ENCODE measurements at places on chromosomes 2 and 18.

DNA sequence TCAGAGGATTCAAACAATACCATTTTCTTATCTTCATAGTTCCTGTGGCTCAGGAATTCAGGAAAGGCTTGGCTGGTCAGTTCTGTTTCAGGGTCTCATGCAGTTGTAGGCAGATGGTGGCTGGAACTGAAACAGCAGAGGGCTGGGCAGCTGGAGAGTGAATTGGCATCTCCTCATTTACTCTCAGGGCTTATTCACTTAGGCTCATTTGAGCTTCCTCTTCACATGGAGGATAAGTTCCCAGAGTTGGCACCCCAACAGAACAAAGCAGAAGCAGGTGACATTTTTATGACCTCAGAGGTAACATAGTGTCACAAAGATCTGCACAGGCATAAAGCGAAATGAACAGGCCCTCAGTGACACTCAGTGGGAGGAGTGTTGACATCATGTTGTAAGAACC lies 66.1 kb downstream of the RBBP8 start:
- DNase-seq = no peak

- DNase-seq = no peak
Observed at GRCh38 chr2:84854850-84855249, 26.0 kb downstream of the TRABD2A start.

DNA sequence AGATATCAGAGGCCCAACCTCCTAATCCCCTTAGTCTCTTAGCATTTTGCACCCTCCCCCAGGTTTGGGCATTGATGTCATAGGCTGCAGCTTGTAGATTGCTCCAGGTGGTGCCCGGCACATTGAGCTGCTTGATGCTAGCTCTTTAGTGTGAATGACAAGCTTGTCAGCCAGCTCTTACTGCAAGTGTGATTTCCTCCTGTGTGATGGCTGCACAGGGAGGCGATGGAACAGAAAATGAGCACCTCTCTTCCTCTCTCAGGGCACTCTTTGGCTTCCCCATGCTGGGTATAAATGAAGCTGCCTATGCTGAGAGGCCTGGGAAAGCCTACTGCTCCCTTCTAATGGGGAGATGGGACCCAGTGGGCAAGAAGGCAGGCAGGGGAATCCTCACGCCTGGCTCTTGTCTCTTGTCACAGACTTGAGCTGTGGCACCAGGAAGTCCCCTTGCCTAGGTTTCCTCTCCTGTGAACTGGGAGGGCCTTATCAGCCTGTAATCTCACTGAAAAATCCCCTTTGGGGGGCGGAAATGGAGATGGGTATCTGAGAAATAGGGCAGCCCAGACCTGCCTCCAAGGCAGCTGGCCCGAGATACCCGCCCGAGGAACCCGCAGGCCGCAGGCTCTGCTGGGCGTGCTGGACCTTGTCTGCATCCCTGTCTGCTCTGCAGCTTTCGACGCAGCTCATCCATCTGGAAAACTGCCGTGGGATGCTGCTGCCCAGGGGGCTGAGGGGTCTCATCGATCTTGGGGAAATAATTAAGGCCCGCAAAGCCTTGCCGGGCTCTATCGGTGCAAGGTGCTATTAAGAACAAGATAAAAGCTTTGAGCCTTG lies 163.5 kb upstream of the CXCR4 start:
- DNase-seq = peak; percentile 20

DNA sequence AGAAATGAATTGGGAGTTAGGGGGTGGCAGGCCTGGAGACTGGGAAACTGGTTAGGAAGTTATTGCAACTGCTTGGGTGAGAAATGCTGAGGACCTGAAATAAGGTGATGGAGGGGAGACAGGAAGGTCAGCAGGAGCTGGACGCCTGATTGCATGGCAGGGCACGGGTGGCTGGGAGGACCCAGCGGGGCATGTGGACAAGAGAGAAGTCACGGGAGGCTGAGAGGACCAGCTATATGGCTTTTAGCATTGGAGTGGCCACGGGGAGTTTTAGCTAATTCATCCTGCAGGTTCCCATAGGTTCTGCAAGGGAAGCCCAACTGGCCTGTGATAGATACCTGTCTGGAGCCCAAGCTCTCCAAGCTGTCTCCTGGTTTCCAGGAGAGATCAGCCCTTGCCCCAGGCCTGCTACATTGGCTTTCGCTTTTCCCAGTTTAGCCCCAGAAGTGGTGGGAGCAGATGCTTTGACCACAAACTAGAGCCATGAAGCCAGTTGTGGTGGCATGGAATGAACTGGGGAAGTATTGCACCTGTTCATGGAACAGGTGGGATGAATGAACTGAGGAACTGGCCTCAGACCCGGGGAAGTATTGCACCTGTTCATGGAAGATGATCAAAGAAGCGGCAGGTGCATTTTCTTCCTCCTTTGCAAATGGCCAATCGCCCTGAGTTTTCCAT lies 93.6 kb upstream of the TAF1B start:
- no peak for DNase-seq

DNA sequence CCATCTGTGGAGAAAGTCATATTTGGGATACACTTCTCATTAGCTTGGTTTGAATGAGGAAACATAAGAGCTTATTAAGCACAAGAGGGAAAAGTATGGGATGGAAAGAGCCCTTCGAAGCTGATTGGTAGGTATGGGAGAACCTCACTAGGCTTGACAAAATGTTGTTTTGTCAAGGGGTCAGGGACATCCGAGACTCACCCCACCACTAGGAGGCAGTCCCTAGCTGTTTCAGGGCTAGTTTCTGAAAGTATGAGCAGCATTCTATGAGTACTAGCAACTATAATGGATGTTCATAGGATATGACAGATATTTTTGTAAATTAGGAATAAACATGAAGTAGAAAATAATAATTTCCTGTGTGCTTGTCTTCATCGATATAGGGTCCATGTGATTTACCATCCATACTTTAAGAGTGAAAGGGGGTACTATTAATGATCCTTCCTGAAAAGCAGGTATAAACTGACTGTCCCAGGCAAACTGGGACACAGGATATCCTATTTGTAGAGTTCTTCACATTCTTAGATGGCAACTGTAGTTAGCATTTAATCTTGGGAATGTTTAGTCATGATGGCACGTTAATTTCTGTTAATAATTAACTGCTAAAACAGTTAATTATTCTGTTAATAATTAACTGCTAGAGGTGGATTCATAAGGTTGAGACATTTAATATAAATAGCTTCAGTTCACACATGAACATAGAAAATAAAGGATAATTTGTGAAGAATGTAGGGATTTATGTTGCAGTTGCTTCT lies 28.4 kb downstream of the OTX1 start:
- DNase-seq = no peak

GRCh38 chr2:13046557-13047165 lies 329.9 kb downstream of the TRIB2 start:
- no peak for DNase-seq

DNA sequence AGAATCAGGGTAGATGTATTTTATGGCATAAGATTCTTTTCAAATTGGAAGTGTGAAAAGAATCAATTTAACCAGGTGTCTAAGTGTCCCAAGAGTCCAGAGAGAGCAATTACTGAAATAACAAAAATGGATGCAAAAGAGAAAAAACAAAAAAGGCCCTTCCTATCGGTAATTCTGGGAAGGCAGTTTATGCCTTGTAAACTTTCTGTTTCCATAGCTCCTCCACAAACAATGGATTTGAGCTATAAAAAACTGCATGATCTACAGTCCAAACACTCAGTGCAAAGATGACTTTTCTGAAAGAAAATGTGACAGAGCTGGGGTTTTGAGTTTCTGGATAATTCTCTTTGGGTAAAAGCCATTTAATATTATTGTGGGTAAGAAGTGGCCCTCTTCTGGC lies 366.1 kb downstream of the EN1 start:
- DNase-seq = no peak

DNA sequence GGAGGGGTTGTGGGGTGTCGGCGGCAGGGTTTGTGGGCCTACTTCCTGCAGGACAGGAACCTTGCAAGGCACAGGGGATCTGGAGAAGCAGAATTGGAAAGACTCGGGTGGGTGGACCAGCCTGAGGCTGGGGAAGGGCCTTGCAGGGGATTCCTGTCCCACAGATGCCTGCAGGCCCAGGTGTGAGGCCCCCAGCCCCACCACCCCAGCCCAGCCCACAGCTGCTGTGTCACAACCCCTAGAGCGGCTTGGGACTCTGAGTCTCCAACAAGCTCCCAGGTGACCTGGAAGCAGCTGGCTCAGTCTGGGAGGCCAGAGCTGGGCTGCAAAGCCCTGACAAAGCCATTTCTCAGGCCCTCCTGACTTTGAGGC lies 93.1 kb downstream of the ZFP36L2 start:
- DNase-seq = no peak

GRCh38 chr18:72826736-72827135 lies 41.1 kb downstream of the NETO1 start:
- no peak for DNase-seq

DNA sequence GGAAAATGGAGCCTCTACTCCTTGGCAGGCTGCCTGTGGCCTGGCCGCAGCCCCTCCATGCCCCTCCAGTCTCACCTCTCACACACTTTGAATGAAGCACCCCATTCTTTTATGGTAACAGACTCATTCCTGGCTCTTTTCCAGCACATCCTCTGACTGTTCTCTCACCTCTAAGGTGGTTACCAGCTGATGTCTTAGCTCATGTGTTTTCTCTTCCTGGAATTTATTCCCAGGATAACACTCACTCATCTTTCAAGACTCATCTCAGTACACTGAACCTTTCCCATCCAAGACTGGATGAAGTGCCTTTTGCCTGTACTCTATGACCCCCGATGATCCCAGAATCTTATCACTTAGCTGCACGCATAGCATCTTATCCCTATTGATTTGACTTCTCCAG lies 50.6 kb downstream of the SLC9A4 start:
- no peak for DNase-seq

DNA sequence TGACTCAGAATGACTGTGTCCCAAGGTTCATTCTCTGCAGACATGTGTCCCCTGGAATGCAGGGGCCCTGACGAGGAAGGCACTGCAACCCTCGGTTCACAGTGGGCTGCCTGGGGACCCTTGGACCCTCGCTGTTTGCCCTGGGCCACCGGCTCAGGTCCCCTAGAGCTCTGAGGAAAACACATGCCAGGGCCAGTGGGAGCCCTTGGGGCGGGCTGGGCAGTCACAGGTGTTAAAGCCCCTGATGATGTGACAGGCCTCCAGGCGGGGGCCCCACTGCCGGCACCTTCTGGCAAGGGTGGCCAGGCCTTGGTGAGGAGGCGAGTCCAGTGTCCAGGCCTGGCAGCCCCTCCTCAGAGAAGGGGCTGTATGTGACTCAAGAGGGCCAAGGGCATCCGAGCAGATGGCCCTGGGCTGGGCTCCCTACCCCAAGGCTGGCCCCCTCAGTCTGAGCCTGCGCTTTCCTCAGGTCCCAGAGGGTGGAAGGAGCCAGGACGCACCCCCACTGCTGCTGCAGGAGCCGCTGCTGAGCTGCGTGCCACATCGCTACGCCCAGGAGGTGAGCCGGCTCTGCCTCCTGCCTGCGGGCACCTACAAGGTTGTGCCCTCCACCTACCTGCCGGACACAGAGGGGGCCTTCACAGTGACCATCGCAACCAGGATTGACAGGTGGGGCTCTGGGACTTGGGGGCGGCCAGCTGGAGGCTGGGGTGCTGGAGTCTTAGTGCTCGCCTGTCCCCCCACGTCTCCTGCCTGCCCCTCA lies 11.1 kb downstream of the CAPN10 start:
- DNase-seq = no peak

DNA sequence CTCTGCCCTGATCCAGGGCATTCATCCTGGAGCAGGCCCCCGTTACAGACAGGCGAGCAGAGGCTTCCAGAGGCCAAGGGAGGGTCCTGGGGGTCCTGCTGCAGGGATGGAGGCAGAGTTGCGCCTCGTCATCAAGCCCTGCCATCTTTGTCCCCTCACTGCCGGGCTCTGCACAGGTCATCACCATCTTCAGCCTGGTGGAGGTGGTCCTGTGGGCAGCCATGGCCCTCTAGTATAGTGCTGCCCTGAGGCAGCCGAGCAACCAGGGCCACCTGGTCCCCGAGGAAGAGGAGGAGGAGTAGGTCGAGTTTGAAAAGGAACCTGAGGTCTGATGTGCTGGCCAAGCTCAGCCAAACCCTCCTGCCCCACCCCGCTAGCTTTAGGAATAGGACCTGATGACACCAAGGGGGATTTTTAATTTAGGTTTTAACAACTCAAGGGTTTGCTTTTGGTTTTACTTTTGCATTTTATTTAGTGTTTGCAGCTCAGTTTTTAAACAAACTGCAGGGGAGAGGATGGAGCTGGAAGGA lies 8.8 kb upstream of the ALPI start:
- no peak for DNase-seq

DNA sequence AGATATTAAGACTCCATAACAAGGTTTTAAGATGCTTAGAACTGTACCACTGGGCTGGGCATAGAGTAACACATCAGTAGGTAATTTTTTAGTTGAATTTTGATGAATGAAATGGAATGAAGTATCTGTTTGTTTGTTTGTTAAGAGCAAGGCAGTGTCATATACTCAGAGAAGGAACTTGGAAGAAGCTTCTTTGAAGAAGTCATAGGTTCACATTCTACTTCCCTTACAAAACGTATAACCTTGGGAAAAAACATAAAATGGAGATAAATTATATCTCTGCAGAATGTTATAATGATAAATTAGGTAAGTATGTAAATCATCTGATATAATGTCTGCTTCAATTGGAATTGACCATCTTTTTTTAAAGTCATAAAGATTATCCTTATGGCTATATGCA lies 122.1 kb upstream of the SLC39A10 start:
- DNase-seq = no peak

DNA sequence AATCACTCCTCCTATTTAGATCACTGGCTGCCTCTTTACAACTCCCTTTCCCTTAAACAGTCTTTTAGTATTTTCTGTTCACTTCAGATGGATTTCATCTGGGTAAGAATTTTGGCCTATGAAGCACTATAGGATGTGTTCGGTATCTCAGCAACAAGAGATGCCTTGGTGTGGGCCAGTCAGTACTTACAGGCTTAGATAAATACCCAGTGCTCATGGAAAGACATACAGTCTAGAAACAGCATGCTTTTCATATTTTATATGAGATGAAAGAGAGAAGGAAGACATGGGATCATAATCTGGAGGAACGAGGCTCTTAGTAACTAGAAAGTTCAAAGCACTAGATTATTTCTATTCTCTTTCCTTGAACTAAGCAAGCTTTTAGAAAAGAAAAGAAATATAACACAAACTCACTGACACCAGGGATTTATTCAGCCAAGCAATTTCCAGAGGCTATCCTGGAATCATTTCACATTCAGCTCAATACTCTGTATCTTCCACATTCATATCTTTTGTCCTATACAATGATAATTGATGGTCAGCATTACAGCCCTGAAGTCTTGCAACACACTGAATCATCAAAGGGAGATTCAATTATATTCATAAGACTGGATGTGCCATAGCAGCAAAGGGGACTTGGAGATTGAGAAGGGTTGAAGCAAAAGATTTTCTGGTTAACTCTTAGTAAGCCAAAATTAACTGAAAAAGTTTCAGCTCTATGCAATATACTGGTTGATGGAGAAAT lies 408.8 kb upstream of the LYPD1 start:
- no peak for DNase-seq

GRCh38 chr18:32349728-32350395 lies 120.8 kb downstream of the GAREM1 start:
- no peak for DNase-seq
